ENCODE measurements at places on chromosomes 6 and 20. TPM values are rescaled to one million over a fixed set of nuclear protein-coding genes. Genes with fewer than 3 reads are reported as not detected.

GRCh38 chr6:168218785-168219566 lies 100.6 kb downstream of the DACT2 start:
- H3K27ac ChIP-seq = no peak overlapping the region
- no peaks in the 10 kb centered on the region for H3K36me3 ChIP-seq
- H3K4me3 ChIP-seq = no peak overlapping the region

- no peak for DNase-seq
- no peaks in the 10 kb centered on the region for H3K4me1 ChIP-seq
- H3K36me3 ChIP-seq = no peaks in the 10 kb centered on the region
- H3K27me3 ChIP-seq = no peaks in the 10 kb centered on the region
These were observed 91.3 kb downstream of the AKAP7 start for GRCh38 chr6:131226459-131227157.

- H3K27me3 ChIP-seq = no peaks in the 10 kb centered on the region
- H3K4me3 ChIP-seq = no peak overlapping the region
- no peak for DNase-seq
- H3K36me3 ChIP-seq = no peaks in the 10 kb centered on the region
- peaks cover 11% of the 10 kb centered on the region for H3K4me1 ChIP-seq
These were observed 13.9 kb downstream of the PTK7 start for GRCh38 chr6:43089874-43090558.

DNA sequence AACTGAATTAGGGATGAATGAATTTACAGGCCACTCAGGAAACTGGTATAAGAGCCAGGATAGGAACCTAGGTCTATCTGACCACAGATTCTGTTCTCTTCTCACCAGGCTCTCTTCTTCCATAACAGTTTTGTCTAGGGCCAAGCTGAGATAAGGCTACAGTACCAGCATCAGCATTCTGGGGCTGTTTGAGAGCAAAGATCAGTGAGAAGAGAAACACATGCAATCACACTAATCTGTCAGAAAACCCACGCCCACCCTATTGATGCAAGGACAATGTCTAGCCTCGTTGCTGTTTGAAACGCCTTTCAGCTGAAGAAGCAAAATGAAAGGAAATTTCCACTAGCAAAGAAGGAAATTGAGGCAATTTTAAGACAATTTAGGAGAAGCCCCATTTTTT lies 137.7 kb downstream of the LCA5 start:
- no peak overlapping the region for H3K27ac ChIP-seq
- H3K27me3 ChIP-seq = no peaks in the 10 kb centered on the region
- no peaks in the 10 kb centered on the region for H3K4me1 ChIP-seq
- no peaks in the 10 kb centered on the region for H3K36me3 ChIP-seq

DNA sequence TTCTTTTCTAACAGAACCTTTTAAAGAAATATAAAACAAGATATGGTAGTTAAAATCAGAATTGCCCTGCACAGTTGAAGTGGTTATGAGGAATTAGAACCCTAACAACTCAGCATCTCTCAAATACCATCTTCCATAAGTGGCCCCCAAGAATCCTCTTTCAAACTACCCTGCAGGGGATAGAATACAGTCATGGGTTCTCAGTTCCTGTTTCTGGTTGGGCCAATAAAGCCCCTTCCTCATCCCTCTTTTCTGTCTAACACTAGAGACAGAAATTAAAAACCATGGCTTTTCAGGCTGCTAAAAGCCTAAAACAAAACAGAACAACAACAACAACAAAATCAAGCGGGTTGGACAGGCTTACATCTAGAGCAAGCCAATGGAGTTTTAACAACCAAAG lies 6.7 kb upstream of the LCA5 start:
- no peak overlapping the region for H3K4me3 ChIP-seq
- H3K36me3 ChIP-seq = no peaks in the 10 kb centered on the region
- H3K4me1 ChIP-seq = no peaks in the 10 kb centered on the region
- DNase-seq = no peak
- no peak overlapping the region for H3K27ac ChIP-seq

DNA sequence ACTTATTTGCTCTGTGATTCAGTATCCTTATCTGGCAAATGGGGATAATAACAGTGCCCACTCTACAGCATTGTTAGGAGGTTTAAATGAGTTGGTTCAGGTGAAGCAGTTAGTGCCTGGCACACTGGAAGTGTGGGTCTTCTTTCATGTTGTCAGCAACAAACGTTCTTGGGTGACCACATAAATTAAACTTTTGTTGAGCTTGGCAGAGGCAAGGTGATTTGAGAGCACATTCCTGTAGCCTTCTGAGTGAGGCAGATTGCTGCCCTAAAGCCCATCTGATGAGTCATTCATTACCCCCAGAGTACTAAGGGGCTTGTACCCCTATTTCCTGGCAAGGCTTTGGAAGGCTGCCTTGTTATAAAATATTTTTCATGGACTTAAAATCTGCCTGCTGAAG lies 25.8 kb downstream of the SEC23B start:
- no peak overlapping the region for H3K27ac ChIP-seq
- no peaks in the 10 kb centered on the region for H3K27me3 ChIP-seq
- DNase-seq = no peak
- H3K4me1 ChIP-seq = no peaks in the 10 kb centered on the region

DNA sequence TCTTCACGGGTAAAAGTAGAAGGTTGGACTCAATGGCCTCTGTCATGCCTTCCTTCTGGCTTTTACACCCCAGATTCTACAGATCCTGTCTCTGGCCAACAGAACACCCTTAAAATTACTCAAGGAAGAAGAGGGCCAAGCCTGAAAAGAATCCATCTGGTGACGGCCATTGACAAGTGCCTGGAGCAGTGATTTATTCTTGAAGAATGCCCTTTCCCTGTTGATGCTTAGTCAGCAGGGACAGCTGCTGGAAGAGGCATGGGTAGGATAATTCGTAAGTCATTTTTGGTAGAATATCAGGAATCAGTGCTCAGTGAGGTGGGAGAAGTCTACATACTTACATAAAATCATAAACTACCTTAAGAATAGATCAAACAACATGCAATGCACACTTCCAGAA lies 397.9 kb downstream of the SAMD5 start:
- no peak for DNase-seq
- H3K27ac ChIP-seq = no peak overlapping the region
- no peak overlapping the region for H3K4me3 ChIP-seq
- no peaks in the 10 kb centered on the region for H3K27me3 ChIP-seq
- H3K36me3 ChIP-seq = no peaks in the 10 kb centered on the region
- no peaks in the 10 kb centered on the region for H3K4me1 ChIP-seq

GRCh38 chr6:87641065-87641692 lies 51.2 kb downstream of the ORC3 start:
- no peak overlapping the region for H3K27ac ChIP-seq
- H3K36me3 ChIP-seq = 0 out of 2 replicates have a peak, but pooled peaks cover 3% of the 10 kb centered on the region
- H3K27me3 ChIP-seq = no peaks in the 10 kb centered on the region
- no peak overlapping the region for H3K4me3 ChIP-seq
- no peak for DNase-seq
- H3K4me1 ChIP-seq = peaks cover 6% of the 10 kb centered on the region

DNA sequence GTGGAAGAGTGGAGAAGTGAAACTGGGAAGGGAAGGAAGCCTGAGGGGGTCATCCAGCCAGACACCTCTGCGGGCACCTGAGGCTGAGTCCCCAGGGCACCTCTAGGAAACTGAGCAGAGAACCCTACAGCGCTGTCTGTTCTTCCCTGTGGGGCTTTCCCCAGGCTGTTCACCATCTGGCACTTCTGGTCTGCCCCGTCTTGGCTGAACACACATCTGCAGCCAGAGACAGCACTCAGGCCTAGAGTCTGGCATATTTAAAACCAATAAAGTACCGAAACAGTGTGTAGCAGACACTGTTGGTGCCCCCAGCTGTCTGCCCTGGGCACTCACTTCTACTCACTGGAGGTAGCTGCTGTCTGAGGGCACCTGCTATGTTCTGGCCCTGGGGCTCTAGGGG lies 9.4 kb upstream of the ARFGEF2 start:
- no peaks in the 10 kb centered on the region for H3K4me1 ChIP-seq
- no peak overlapping the region for H3K27ac ChIP-seq
- H3K36me3 ChIP-seq = no peaks in the 10 kb centered on the region
- DNase-seq = no peak
- H3K4me3 ChIP-seq = no peak overlapping the region

GRCh38 chr6:14243597-14243996 lies 126.0 kb downstream of the CD83 start:
- H3K36me3 ChIP-seq = no peaks in the 10 kb centered on the region
- no peak for DNase-seq
- no peak overlapping the region for H3K27ac ChIP-seq
- no peaks in the 10 kb centered on the region for H3K27me3 ChIP-seq
- H3K4me1 ChIP-seq = no peaks in the 10 kb centered on the region

DNA sequence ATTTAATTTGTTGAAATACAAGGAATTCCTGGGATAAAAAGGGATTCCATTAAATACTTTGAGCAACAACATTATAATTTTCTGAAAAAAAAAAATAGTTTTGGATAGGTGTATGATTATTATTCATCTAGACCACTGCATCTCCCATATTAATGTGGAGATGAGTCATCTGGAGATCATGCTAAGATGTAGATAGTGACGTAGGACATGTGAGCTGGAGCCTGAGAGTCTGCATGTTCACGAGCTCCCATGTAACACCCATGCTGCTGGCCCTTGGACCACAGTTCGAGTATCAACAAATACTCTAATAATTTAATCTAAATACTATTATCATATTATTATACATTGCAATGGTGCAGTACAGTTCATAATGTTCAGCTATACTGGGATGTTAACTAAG lies 91.6 kb downstream of the EPM2A start:
- H3K4me1 ChIP-seq = no peaks in the 10 kb centered on the region
- no peak for DNase-seq
- H3K36me3 ChIP-seq = no peaks in the 10 kb centered on the region
- no peak overlapping the region for H3K27ac ChIP-seq
- no peak overlapping the region for H3K4me3 ChIP-seq
- H3K27me3 ChIP-seq = no peaks in the 10 kb centered on the region

DNA sequence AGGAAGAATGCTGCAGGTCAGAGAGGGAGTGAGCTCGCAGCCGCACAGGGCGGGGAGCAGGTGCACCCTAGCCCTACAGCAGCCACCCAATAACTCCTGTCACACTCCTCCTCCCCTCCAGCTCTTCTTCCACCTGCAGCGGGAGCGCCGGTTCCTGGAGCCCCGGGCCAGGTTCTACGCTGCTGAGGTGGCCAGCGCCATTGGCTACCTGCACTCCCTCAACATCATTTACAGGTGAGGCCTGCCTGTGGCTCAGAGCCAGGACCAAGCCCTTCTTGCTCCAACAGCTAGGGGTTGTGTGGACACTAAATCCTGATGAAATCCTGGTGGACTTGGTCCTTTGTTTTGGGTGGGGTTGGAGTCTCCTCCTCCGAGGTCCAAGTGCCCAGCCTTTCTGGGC lies 11.7 kb downstream of the SGK2 start:
- no peak overlapping the region for H3K4me3 ChIP-seq
- H3K4me1 ChIP-seq = no peaks in the 10 kb centered on the region
- no peaks in the 10 kb centered on the region for H3K27me3 ChIP-seq
- H3K36me3 ChIP-seq = no peaks in the 10 kb centered on the region

DNA sequence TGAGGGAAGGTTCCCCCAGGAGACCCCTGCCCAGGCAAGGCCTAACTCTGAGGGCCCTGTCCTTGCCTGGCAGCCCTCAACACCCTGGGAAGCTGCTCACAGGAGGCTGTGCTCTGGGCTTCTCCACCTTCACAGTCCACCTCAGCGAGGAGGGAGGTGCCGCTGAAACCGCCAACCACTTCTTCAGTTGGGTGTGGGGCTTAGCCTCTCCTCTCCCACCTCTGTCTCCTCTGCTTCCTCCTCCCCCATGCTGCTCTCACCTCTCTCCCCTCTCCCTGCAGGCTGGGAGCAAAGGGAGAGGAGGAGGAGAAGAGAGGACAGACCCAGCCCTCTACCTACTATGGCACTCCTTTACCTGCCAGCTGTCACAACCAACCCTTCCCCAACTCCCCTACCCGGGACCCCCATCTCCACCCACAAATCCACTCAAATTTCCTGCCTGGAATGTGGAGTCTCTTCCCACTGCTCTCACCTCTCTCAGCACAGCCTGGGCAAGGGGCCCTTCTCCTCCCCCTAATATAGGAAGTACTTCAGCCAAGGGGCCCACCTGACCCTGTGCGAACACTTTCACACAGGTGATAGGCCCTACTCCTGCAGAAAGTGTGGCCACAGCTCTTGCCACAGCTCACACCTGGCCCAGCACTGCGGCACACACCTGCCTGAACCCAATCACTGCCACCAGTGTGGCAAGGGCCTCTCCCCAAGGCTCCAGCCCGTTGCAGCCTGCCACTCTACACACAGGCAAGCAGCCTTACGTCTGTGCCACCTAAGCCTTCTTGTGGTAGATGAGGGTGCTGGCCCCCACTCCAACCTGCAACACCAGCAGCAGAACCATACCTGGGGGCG lies 7.2 kb downstream of the RING1 start:
- no peak overlapping the region for H3K4me3 ChIP-seq
- no peak for DNase-seq
- no peaks in the 10 kb centered on the region for H3K36me3 ChIP-seq
- no peaks in the 10 kb centered on the region for H3K27me3 ChIP-seq

Gene FAM209B
- total RNA-seq = not detected

Gene FAM229B
- total RNA-seq = 8.2 TPM

Gene GSTA3
- total RNA-seq = not detected

Gene MYB
- total RNA-seq = 11.8 TPM

Gene CYP39A1
- 8.2 TPM for total RNA-seq

Gene MATN4
- not detected for total RNA-seq

Gene ACSS2
- 6.5 TPM for total RNA-seq

Gene NFKBIE
- total RNA-seq = 26.1 TPM
